ENCODE measurements at places on chromosomes 7 and 10.

DNA sequence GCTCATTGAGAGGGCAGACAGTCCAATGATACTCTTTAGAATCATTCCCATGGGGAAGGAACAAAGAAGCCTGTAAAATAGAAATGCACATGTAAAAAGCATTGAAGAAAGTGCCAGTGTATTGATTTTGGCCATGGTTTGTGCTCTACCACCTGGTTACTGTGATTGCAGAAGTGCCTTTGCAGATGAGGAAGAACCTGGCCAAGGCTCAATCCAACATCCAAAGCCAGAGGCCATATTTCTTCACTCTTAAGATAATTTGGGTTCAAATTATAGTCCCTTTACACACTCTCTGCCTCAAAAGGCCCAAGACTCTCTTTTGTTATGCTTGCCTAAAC lies 122.1 kb downstream of the EGFR start:
- DNase-seq = no peak

DNA sequence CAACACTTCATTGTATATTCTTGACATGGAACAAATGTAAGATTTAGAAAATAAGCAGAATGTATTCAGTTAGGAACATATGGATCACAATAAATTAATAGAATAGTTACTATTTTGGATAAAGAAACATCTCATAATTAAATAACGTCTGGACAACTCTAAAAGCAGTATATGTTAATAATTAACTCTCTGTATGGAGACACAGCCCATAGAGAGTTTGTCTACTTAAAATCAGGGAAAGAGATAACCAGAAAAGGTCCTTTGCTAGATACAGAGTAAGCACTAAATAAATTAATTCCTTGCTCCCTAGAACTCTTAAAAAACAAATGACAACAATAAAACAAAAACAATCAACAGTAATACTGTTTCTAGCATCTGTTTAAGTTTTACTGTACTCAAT lies 184.4 kb upstream of the THSD7A start:
- no peak for DNase-seq

- no peak for DNase-seq
These were observed 1.5 kb downstream of the KMT2E start for GRCh38 chr7:105015390-105015965.

DNA sequence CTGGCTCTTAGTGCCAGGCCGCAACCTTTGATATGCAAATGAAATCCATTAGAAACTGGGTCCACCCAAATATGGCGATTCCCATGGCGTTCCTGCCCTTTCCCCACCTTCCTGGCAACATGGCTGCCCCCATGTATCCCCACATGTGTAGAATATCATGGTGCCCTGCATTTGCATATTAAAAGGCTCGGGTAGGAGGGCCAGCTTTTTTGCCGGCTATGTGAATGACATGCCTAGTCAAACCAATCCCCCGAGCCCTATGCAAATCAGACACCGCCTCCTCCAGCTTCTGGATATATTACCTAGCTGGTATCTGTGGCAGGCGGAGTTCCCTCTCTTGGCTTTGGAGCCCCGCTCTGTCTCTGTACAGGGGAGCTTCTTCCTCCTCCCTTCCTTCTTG lies 18.3 kb downstream of the MMS19 start:
- peak; percentile 94 for DNase-seq

GRCh38 chr10:70549962-70550458 lies 52.5 kb downstream of the PRF1 start:
- DNase-seq = peak; percentile 86

DNA sequence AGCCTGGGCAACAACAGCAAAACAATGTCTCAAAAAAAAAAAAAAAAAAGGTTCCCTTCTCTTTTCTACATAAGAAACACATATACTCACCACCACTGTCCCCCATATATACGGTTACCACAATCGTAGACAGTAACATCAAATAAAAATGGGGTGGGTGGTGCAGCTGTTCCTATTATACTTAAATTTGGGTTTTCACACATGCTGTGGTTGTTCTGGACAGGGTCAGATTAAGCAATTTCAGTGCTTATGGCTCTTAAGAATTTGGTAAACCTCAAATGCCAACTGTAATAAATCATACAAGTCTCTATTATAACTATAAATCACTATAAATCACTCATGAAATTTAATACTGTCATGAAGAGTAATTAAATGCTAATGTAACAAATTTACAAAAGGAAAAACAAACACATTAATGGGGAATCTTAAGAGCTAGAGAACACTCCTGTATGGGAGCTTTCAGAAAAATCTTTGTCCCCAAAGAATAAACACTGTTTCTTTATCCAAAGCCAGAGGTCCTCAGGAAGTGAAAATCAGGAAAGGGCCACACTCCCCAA lies 143.6 kb downstream of the GLI3 start:
- DNase-seq = no peak

DNA sequence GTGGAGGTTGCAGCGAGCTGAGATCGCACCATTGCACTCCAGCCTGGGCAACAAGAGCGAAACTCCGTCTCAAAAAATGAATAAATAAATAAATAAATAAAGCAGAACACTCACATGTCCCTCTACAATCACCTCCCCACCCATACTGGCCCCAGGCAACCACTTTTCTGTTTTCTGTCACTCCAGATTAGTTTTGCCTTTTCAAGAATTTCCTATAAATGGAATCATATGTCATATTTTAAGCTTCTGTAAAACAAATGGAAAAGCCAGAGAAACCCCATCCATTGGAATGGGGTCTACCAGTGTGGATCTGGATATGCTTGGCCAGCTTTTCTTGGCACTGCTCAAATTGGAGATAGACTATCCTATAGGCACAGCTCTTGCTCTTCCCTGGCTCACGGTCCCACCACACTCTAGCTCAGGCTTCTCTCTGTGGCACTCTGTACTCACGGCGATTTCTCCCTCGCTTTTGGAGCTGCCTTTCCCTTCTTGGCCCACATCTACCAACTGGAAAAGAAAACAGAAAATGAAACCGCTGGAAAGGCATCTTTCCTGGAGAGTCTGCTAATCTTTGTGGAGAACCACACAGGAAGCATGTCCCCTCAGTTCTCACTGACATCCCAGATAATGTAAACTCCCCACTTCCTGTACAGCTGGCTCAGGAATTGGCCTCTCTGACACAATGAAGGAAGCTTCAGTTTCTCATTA lies 210.1 kb downstream of the JCAD start:
- no peak for DNase-seq

DNA sequence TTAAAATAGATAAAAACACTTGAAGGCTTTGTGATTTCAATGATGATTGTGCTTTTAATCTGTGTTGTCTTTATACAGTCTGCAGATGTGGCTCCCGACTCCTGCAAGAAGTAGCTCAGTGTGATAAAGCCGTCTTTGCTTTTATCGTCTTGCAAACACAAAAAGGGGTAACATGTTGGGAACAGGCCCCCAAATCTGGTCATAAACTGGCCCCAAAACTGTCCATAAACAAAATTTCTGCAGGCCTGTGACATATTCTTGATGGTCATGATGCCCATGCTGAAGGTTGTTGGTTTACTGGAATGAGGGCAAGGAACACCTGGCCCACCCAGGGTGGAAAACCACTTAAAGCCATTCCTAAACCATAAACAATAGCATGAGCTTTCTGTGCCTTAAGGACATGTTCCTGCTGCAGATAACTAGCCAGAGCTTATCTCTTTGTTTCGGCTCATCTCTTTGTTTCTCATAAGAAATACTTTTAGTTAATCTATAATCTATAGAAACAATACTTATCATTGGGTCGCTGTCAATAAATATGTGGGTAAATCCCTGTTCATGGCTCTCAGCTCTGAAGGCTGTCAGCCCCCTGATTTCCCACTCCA lies 14.8 kb upstream of the ZNF485 start:
- no peak for DNase-seq

GRCh38 chr7:20222219-20222828 lies 5.1 kb upstream of the MACC1 start:
- no peak for DNase-seq

DNA sequence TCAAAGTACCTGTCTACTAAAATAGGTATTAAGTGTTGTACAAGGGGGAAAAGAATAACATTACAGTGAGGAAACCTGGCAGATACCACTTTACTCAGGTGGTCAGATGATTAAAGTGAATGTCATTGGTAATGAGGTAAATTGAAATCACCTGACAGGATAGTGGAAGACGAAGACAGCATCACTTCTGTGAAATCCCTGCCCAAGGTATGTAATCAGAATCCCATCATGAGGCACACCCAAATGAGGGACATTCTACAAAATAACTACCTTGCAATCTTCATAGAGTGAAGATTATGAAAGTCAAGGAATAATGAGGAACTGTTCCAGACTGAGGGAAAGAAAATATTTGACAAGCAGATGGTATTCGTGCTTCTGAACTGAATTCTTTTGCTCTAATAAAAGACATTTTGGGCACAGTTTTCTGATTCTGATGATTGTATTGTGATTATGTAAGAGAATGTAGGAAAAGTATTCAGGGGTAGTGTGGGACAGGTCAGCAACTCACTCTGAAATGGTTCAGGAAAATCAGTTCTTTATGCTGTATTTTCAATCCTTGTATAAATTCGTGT lies 33.3 kb upstream of the ARMS2 start:
- no peak for DNase-seq

DNA sequence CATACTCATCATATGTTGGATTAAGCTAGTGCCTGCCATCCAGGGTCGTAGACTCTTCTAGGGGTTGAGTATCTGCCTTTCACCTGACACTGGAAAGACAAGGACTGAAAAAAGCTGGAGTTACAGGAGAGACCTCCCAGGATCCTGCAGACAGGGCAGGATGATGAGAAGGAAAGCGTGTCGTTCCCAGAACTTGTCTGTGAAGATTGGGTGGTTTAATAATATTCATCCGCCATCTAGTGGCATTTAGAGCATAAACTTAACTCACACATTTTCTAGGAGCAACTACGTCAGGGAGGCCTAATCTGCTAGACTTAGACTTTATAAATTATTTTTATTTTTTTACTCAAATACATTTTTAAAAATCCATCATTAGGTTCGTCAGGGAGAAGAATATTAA lies 59.6 kb downstream of the ADRB1 start:
- DNase-seq = no peak

- peak; percentile 56 for DNase-seq
These were observed 7.5 kb downstream of the DYNC2I1 start for GRCh38 chr7:158863611-158864506.

DNA sequence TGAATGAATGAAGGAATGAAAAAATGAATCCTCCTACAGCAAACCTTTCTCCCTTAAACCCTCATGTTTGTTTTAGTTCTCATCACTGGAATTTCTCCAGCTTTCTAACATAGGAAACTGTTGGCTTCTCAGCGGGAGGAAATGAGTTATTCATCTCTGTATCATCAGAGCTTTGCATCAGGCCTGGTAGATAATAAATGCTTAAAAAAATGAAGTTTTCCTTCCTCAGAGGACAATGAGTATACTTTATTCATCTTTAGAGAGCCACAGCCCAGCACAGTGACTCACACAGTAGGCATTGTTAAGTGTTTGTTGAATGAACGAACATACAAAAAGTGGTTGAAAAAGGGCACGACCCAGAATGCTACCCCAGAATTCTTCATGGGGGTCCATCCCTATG lies 62.6 kb downstream of the COL13A1 start:
- DNase-seq = no peak

DNA sequence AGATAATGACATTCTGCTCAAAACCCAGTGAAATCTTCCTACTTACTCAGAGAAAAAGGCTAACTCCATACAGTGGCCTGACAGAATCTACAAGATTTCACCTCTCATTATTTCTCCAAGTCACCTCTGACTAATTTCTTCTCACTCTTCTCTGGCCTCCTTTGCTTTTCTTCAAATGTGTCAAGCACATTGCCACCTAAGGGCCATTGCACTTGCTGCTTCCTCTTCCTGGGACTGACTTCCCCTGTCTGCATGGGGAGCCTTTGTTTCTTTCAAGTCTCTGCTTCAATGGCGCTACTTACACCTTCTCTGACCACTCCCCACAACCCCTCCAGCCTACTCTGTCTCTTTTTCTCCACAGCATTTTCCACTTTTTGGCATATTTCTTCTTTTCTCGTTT lies 36.0 kb downstream of the PRTFDC1 start:
- no peak for DNase-seq

DNA sequence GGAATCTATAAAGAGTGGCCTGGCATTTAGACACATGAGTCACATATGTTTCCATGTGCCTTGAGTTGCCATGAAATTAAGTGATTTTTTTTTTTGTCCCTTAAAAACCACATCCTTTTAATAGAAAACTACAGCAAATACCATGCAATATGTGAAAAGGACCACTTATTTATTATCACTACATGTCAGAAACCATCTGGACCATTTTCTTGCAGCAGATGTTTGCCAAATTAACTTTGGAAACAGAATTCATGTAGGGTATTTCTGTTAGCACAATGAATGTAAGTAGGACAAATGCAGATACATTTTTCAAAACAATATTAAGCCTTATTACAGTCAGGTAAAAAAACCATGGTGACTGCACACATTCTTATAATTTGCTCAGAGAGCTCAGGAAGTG lies 230.6 kb downstream of the REEP3 start:
- no peak for DNase-seq

DNA sequence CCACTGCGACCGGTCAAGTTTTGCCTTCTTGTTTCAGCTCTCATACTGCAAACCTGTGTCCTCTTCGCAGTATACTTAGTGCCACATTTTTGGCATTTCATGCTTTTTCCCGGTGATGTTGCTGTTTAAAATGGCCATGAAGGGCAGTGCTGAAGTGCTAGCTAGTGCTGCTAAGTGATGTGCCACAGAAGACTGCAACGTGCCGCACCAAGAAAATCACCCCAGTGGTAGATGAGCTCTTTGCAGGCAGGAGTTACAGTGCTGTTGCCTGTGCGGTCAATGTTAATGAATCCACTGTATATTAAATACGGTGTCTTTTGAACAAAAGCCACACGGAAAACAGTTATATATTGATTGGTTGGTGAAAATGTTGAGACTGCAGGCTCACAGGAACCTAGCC lies 120.3 kb downstream of the ANLN start:
- DNase-seq = no peak

GRCh38 chr10:8404721-8405120 lies 350.2 kb downstream of the GATA3 start:
- no peak for DNase-seq

DNA sequence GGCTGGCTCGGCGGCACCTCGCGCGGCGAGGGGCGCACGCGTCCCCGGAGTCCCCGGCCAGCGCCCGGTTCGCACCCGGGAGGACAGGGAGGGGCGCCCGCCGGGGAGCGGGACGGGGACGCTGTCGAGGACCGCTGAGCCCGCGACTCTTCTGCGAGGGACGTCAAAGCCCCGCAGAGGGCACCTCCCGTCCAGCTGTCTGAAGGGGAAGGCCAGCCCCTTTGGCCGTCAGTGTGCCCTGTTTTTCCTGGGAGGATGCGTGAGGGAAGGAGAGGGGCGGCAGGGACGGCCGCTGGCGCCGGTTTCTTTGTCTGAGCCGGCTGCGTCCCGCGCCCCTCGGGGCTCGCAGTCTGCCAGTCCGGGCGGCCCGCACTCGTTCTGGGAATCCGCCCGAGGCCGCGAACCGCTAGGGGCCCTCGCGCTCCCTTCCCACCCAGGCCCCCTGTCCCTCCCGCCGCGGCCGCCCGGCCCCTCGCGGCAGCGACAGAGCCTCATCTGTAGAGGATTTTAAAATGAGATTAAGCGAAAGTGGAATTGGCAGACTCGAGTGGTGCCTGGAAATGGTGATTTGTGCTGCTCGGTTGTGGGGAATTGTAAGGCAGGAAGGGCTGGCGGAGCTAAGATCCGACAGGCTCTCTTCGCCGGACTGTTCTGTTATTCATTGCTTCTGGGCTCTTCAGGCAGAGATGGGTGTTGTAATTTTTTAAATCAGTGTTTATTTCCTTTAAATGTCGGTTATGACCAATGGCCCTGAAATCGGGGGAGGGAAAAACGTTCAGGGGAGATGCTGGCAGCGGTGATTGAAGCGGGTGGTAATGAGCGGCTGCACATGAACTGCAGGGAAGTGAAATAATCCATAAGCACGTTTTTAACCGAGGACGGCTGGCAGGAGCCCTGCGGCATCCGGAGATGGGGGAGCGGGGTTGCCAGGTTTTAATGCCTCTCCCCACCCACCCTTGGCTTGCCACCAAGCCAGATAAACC lies 618 bp upstream of the RELN start:
- peak; percentile 53 for DNase-seq
